ENCODE measurements at places on chromosomes 2 and 18. TPM values are rescaled to one million over a fixed set of nuclear protein-coding genes. Genes with fewer than 3 reads are reported as not detected.

SMIM21 gene
- total RNA-seq, result not detected

CGREF1 gene
- total RNA-seq, result 8.5 TPM

UBXN4 gene
- 43.5 TPM for total RNA-seq

TUBA3E gene
- total RNA-seq, result 0.78 TPM

TNFAIP6 gene
- 1.2 TPM for total RNA-seq

SLC5A7 gene
- not detected for total RNA-seq

All from A549 treated with ZK216348 at 1 μM for 4 hours (cell line).